ENCODE measurements at places on chromosomes 3 and 15. TPM values are rescaled to one million over a fixed set of nuclear protein-coding genes. Genes with fewer than 3 reads are reported as not detected.
A peak's percentile ranks its signal among the peaks of the same experiment; 100 is the strongest.

GRCh38 chr3:168030577-168030976, 65.1 kb downstream of the GOLIM4 start:
- DNase-seq, result no peak
- H3K27me3 ChIP-seq, result no peaks in the 10 kb centered on the region
- H3K27ac ChIP-seq, result no peak overlapping the region
- H3K36me3 ChIP-seq, result peaks cover 23% of the 10 kb centered on the region
- no peak overlapping the region for H3K4me3 ChIP-seq

- H3K27ac ChIP-seq, result peak within 1 kb of the TSS; percentile 92
- no peaks in the 10 kb centered on the region for H3K4me1 ChIP-seq
- H3K4me3 ChIP-seq, result peak within 1 kb of the TSS; percentile 88
- H3K27me3 ChIP-seq, result no peaks in the 10 kb centered on the region
- peak; percentile 70 for DNase-seq
Observed at GRCh38 chr3:111859061-111859973, at the start of gene PHLDB2. Gene PHLDB2 (plus strand): TSS chr3:111859265. CDS start chr3:111884078, 24,813 bp downstream.

Gene PLA2G4E
- total RNA-seq, result 0.11 TPM

GRCh38 chr3:51953445-51953844, 1.7 kb upstream of the GPR62 start:
- H3K27me3 ChIP-seq, result no peaks in the 10 kb centered on the region
- no peak for DNase-seq
- H3K36me3 ChIP-seq, result peaks cover 15% of the 10 kb centered on the region
- no peak overlapping the region for H3K4me3 ChIP-seq
- no peaks in the 10 kb centered on the region for H3K4me1 ChIP-seq
- no peak overlapping the region for H3K27ac ChIP-seq

DNA sequence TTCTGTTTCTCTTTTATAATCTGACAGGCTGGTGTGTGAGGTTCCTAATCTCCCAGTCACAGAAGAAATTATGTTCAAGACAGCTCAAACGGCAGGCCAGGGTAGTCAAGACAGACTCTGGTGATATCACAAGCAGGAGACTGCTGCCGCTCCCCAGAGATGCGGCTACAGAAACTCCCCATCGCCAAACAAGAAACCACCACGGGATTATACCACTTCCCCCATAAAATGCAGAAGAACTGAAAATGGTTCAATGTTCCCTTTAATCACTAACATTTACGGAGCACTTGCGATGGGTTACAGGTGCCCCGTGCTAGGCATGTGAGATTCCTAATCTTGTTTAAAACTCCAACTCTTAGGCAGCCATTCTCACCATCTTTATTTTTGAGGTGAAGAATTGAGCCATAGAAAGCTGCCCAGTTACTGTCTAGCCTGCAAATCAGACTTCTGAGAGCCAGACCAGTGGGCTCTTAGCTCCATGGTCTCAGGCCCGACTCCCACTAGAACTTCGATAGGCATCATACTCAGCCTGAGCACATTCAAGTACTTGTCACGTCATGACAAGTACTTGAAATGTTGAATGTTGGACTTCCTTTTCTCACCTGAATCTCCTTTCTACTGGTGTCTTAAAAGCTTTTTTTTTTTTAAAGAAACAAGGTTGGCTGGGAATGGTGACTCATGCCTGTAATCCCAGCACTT, 58.4 kb downstream of the TBC1D2B start:
- no peak for DNase-seq
- no peak overlapping the region for H3K27ac ChIP-seq
- H3K4me1 ChIP-seq, result peaks cover 24% of the 10 kb centered on the region
- no peak overlapping the region for H3K4me3 ChIP-seq
- no peaks in the 10 kb centered on the region for H3K27me3 ChIP-seq

Gene GOLGA6B
- not detected for total RNA-seq

Gene RNU5B-1
- total RNA-seq, result not detected

Gene SYNPR
- 8.3 TPM for total RNA-seq

GRCh38 chr3:124707656-124708062, 22.6 kb upstream of the UMPS start:
- no peaks in the 10 kb centered on the region for H3K4me1 ChIP-seq
- H3K27ac ChIP-seq, result no peak overlapping the region
- H3K27me3 ChIP-seq, result no peaks in the 10 kb centered on the region

DNA sequence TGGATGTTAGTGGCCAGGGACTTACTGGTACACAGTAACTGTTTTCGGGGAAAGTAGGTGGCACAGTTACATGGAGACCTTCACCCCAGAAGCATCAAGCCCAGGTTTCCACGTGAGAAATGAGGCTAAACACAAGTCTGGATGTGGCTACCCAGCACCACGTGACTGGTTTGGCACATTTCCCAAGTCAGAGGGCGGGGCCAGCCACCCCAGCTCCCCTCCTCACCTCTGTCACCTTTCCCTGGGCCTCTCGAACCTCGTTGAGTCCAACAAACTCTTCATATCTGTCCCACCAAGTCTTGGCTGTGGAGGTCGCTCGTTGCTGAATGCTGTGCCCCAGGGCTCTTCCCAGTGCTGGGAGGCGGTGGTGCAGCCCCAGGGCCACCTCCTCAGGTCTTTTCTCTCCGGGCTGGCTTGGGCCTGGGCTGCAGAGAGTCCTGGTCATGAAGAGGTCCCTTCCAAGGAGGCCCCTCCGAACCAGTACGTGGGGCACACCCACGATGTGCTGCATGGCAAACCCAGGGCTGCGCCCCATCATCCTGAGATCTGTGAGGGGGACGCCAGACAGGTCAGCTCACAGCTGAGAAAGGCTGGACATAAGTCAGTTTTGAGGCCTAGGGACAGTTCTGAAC, 4.8 kb upstream of the PLXNB1 start:
- peaks cover 33% of the 10 kb centered on the region for H3K4me1 ChIP-seq
- H3K4me3 ChIP-seq, result no peak overlapping the region
- no peak for DNase-seq
- H3K27ac ChIP-seq, result peak overlapping the region; percentile 25
- no peaks in the 10 kb centered on the region for H3K36me3 ChIP-seq

Gene TEX55
- total RNA-seq, result not detected

- H3K27ac ChIP-seq, result peak overlapping the region; percentile 10
- H3K36me3 ChIP-seq, result no peaks in the 10 kb centered on the region
- no peak overlapping the region for H3K4me3 ChIP-seq
- H3K27me3 ChIP-seq, result no peaks in the 10 kb centered on the region
Observed at GRCh38 chr15:63436872-63437375, 55.3 kb upstream of the CA12 start.

DNA sequence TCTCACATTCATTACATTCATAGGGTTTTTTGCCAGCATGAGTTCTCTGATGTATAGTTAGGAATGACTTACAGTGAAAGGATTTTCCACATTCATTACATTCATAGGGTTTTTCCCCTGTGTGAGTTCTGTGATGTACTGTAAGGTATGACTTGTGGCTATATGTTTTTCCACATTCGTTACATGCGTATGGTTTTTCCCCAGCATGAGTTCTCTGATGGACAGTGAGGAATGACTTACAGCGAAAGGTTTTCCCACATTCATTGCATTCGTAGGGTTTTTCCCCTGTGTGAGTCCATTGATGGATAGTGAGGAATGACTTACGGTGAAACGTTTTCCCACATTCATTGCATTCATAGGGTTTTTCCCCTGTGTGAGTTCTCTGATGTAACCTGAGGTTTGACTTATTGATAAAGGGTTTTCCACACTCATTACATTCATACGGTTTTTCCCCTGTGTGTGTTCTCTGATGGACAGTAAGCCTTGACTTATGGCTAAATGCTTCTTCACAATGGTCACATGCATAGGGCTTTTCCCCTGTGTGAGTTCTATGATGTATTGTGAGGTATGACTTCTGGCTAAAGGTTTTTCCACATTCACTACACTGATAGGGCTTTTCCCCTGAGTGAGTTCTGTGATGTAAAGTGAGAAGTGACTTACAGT, 47.4 kb downstream of the ZNF717 start:
- no peak overlapping the region for H3K27ac ChIP-seq
- no peak overlapping the region for H3K4me3 ChIP-seq
- no peaks in the 10 kb centered on the region for H3K27me3 ChIP-seq
- H3K4me1 ChIP-seq, result no peaks in the 10 kb centered on the region

- H3K4me3 ChIP-seq, result peak overlapping the region; percentile 31
- H3K27ac ChIP-seq, result no peak overlapping the region
- H3K4me1 ChIP-seq, result peaks cover 10% of the 10 kb centered on the region
- no peaks in the 10 kb centered on the region for H3K27me3 ChIP-seq
- H3K36me3 ChIP-seq, result no peaks in the 10 kb centered on the region
Observed at GRCh38 chr15:82680200-82681102, 29.2 kb downstream of the AP3B2 start.

GRCh38 chr3:57046101-57046765, 14.2 kb upstream of the SPATA12 start:
- DNase-seq, result no peak
- H3K4me3 ChIP-seq, result no peak overlapping the region
- no peaks in the 10 kb centered on the region for H3K36me3 ChIP-seq
- no peaks in the 10 kb centered on the region for H3K4me1 ChIP-seq

GRCh38 chr3:193944518-193944884, 191.4 kb upstream of the HES1 start:
- no peaks in the 10 kb centered on the region for H3K4me1 ChIP-seq
- no peak for DNase-seq
- H3K27me3 ChIP-seq, result no peaks in the 10 kb centered on the region

GRCh38 chr15:70376929-70377691, 279.4 kb upstream of the TLE3 start:
- peaks cover 37% of the 10 kb centered on the region for H3K4me1 ChIP-seq
- peak; percentile 65 for DNase-seq
- no peaks in the 10 kb centered on the region for H3K27me3 ChIP-seq
- no peak overlapping the region for H3K4me3 ChIP-seq
- no peaks in the 10 kb centered on the region for H3K36me3 ChIP-seq

GRCh38 chr3:125150525-125151441, 61.8 kb downstream of the SLC12A8 start:
- peaks cover 51% of the 10 kb centered on the region for H3K4me1 ChIP-seq
- no peaks in the 10 kb centered on the region for H3K27me3 ChIP-seq
- peak overlapping the region; percentile 19 for H3K27ac ChIP-seq
- no peak for DNase-seq
- no peaks in the 10 kb centered on the region for H3K36me3 ChIP-seq

Gene LDHAL6B
- not detected for total RNA-seq

- no peaks in the 10 kb centered on the region for H3K4me1 ChIP-seq
- peak; percentile 50 for DNase-seq
- H3K27me3 ChIP-seq, result no peaks in the 10 kb centered on the region
- H3K4me3 ChIP-seq, result no peak overlapping the region
Observed at GRCh38 chr15:43515741-43516140, 1.7 kb upstream of the MAP1A start.

DNA sequence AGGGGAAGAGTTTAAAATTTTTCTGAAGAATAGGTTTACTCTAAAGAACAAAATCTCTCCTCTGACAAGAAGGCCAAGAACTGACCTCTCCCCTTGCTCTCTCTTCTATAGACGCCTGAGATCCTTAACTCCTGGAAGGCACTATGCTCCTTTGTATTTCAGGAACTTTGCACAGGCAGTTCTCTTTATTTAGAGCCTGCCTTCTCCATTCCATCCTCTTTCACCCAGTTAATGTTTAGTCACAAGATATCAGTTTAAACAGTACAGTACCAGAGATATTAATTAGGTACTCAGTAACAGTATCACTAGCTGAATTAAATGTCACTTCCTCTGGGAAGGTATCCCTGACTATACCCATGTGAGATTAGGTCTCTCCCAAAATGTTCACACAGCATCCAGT, 33.5 kb downstream of the HERC1 start:
- H3K27me3 ChIP-seq, result no peaks in the 10 kb centered on the region
- DNase-seq, result no peak
- peaks cover 38% of the 10 kb centered on the region for H3K4me1 ChIP-seq
- H3K27ac ChIP-seq, result no peak overlapping the region

DNA sequence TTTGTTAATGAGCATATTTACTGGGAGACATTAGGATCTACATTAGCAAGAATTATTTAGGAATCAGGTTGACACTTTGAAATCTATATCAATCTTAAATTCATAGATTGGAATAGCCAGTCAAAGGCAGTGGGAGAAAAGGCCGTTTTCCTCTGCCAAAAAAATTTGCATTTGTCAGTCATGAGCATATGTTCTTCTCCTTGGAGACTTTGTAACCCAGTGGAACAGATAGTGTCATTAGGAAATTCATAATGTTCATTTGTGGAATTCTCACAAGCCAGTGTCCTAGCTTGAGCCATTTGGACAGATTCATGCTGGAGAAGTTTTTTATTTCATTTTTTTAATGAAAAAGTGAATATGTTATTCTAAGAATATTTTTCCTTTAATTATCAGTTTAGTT, 260.1 kb downstream of the OXSM start:
- DNase-seq, result no peak
- no peaks in the 10 kb centered on the region for H3K4me1 ChIP-seq
- H3K4me3 ChIP-seq, result no peak overlapping the region
- H3K27ac ChIP-seq, result no peak overlapping the region

Gene TF
- total RNA-seq, result 4.1 TPM

- no peak for DNase-seq
- no peaks in the 10 kb centered on the region for H3K36me3 ChIP-seq
- H3K4me3 ChIP-seq, result no peak overlapping the region
- H3K4me1 ChIP-seq, result no peaks in the 10 kb centered on the region
- H3K27ac ChIP-seq, result no peak overlapping the region
- H3K27me3 ChIP-seq, result no peaks in the 10 kb centered on the region
Observed at GRCh38 chr15:38297623-38298388, 45.2 kb downstream of the SPRED1 start.

DNA sequence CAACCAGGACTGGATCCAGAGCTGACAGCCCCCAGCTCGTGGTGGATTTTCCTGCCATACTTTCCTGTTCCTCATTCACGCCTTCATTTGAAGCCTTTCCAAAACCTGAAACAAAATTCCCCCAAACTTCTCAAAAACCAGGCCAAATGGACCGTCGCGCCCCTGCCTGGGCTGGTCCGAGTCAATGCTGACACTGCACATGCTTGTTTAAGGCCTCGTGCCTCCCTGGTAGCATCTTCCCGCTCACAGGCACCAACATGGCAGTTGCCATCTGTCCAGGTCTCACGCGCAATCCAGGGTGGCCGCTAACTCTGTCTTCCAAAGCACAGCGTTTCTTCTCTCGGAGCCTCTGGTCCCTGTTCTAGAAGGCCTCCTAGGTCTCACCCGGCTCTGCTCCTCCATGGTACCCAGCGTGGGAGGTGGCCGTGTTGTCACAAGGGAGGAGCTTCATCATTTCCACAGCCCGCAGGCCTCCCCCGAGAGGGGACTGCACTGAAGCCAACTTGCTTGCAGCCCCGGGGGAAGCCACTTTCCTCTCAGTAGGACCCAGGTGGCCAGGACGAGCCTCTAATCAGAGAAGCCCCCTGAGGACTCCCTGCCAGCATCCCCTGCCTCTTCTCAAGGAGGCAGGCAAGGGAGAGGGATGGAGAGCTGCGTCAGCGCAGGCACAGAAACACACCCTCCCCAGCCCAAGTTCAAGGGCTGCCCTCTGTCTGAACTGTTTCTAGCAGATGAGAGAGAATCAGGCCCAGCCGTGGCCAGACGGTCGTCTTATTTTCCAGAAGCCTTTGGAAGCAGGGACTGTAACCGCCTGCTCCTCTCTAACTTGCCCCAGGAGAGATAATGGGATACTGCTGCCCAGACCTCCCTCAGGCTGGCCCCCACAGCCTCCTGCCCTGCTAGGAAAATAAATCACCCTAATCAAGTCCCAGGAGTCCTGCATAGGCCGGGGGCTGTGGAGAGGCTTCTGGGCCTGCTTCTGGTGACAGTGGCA, 152.8 kb upstream of the TLE3 start:
- H3K4me3 ChIP-seq, result no peak overlapping the region
- H3K4me1 ChIP-seq, result no peaks in the 10 kb centered on the region
- H3K36me3 ChIP-seq, result no peaks in the 10 kb centered on the region
- no peaks in the 10 kb centered on the region for H3K27me3 ChIP-seq

All from right atrium auricular region (tissue), 2 donors.